Omental fat pad (tissue), 4 donors: ENCODE measurements at places on chromosomes 2 and 18. TPM values are rescaled to one million over a fixed set of nuclear protein-coding genes. Genes with fewer than 3 reads are reported as not detected.

DNA sequence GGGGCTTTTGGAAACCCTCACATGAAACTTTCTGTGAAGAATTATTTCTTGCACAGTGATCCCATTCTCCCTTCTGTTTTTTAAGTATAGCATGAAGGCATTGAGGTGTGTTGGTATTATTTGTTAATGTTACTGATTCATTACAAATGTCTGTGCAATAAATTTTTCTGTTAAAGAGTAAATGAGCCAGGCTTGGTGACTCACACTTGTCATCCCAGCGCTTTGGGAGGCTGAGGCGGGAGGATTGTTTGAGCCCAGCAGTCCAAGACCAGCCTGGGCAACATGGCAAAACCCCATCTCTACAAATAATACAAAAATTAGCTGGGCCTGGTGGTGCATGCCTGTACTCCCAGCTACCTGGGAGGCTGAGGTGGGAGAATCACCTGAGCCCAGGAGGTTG is 87.8 kb downstream of the KCTD18 start:
- DNase-seq, result no peak

- no peak for DNase-seq
Measured at GRCh38 chr2:47687856-47688255, 95.1 kb upstream of the MSH6 start.

- DNase-seq, result no peak
Measured at GRCh38 chr2:201358684-201359083, 1.5 kb upstream of the FLACC1 start.

DNA sequence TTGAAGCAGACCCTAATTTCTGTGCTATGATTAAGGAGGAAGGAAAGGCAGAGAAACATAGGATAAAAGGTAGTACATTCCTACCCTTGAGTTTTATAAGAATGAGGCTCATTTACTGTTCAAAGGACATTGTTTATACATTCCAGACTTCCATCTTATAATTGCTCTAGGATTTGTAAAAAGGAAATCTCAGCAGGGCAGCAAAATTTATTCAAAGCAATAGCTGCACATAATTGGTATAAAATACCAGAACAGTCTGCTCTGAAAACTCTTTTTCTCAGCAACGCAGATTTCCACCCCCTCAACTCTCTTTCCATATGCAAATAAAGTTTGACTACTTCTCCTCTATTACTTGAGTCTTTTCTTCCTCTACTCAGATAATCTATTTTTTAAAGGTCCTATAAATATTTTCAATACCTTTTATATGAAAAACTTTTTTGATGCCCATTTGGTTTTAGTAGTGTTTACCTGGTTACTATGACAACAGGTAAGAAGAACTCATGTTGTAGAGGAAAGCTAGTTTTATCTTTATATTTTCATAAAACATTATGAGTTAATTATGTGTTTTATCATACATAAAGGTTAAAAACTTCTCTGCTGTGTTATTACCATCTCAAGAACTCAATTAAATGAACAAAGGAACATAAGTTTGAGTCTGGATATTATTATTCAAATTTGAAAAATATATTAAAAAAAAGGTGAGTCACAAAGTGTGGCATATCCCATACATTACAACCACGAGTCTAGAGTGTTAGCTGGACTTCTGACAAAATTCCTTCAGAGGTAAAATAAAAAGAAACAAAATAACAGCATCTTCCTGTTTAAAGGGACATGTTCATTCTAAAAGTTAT is 19.9 kb downstream of the RBMS1 start:
- no peak for DNase-seq

The C2orf80 gene
- total RNA-seq, result not detected
